ENCODE measurements at places on chromosomes 4 and X.

DNA sequence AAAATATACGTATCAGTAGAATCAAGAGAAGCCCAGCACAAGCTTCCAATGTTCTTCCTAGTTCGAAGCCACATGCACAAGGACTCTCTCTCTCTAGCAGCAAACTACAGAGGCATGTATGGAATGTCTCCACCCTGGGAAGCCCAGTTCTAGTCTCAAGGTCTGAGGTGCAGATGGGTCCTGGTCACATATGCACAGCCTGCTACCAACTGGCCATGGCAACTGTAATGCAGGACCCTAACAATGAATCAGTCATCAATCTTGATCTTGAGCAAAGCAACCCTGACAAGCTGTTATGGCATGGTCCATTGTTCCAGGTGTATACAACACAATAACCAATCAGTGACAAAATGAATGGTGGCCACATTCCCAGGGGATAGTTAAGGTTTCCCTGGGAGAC is 55.8 kb downstream of the MBNL3 start:
- DNase-seq: no peak

DNA sequence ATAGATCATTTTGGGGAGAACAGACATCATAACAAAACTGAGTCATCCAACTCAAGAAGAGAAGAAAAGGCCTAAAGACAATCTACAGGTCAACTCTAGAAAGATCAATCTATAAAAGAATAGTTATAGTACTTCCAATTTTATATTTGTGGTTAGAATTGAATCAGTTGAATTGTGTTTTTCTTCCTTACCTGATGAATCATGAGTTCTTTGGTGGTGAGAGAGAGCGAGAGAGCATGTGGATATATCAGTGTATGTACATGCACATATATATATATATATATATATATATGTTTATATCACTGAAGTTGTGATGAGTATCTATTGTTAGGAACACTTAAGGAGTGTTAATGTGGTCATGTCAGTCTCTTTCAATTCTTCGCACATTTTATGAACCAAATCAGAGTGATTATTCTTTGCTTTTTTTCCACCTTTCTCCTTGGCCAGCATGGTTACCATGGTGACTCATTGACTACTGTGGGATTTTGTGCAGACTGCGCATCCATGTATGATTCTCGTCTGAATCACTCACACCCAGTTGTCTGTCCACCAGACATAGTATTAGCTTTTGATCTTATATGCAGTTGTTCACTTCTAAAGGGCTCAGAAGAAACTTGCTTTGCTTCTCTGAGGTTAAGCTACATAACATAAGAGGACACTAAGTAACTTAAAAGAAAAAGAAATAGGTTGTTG is 90.4 kb upstream of the RAB40AL start:
- no peak for DNase-seq

DNA sequence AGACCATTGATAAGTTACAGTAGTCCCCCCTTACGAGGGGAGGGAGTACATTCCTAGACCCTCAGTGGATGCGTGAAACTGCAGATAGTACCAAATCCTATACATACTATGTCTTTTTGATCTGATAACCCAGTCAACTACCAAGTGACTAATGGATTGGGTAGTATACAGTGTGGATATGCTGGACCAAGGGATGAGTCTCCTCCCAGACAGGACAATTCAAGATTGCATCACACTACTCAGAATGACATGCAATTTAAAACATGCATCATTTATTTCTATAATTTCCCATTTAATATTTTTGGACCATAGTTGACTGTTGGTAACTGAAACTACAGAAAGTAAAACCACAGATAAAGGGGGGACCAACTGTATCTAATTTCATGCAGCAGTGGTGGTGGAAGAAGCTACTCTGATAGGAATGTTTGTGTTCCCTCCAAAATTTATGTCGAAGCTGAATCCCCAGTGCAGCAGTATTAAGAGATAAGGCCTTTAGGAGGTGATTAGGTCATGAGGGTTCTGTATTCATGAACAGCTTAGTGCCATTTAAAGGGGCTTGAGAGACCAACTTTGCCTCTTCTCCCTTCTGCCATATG is 11.9 kb downstream of the HADH start:
- no peak for DNase-seq

DNA sequence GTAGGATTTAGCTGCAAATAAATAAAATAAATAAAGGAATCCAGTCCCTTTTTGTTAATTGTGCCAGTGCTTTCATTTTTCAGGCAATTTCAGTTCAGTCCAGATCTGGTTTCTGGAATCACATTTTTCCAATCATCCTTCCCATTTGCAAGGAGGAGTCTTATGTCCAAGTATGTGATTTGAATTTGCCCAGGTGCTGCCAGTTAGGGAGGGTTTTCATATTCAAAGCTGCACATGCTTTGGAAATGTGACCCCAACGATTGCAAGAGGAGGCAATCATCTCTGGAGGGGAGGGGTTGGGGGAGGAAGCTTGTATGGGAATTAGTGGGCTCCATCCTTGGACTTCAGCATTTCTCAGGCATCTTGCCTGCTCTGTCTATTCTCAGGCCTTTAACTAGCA is 4.4 kb downstream of the PLAC1 start:
- no peak for DNase-seq

DNA sequence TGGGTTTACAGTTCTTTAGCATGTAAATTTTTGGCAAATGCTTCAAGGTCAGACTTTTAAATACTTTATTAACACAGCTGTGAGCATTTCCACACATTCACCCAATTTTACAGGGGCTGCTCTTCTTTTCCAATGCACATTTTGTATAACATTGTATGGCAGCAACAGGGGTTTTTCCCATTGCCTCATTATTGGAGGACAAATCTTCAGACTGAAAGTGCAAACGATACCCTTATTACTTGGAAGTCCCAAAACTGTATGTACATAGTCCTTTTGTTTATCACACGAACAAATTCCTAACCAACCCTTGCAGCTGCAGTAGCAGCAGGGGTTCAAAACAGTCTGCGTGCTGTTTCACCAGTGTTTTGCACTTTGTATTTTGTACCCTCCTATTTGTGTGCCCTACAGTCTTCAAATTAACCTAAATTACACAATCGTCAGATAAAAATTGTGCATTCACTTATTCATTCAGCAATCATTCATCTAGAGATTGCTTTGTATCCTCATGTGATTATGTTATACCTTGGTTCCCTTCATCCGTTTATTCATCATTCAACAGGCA is 330.7 kb upstream of the RASGEF1B start:
- no peak for DNase-seq

DNA sequence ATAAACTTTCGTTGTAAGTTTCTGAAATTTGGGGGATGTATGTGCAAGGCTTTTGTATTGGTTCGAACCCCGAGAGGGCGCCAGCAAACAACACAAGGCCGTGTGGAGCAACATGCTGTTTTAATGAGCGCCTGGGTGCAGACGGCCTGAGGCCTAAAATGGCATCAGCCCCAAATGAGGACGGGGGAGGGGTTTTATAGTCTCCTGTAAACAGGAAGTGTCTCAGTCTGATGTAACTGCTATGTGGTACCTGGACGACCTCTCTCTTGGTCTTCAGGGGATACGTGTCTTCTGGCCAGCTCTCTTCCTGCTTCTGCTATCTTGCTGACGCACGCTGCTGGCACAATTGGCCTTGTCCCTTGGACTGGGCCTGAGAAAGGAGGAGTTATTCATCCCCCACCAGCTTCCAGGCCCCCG is 1348.0 kb downstream of the ADGRL3 start:
- DNase-seq: peak; percentile 46

- no peak for DNase-seq
These were observed 64.3 kb downstream of the FRAS1 start for GRCh38 chr4:78121338-78121904.

GRCh38 chrX:152843852-152844251 is 13.0 kb downstream of the NSDHL start:
- DNase-seq: no peak

DNA sequence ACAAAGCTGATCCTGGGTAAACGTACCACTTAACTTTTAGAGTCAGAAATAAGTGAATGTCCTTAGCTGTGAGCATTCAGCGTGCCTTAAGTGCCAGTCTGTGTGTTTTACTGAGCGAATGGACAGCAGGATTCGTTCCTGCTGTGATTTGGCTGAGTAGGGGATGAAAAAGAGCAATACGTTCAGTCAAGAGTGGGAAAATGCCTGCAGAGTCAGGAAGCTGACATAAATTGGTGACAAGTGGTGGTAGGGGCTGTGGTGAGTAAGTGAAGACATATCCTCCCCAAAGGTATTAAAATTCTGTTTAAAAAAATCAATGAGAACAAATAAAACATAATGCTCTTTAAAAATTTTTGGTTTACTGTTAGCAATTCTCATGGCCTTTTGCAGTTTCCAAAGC is 56.6 kb upstream of the TNIP3 start:
- DNase-seq: no peak

- DNase-seq: no peak
These were observed 101.4 kb downstream of the AWAT2 start for GRCh38 chrX:69948276-69948797.

DNA sequence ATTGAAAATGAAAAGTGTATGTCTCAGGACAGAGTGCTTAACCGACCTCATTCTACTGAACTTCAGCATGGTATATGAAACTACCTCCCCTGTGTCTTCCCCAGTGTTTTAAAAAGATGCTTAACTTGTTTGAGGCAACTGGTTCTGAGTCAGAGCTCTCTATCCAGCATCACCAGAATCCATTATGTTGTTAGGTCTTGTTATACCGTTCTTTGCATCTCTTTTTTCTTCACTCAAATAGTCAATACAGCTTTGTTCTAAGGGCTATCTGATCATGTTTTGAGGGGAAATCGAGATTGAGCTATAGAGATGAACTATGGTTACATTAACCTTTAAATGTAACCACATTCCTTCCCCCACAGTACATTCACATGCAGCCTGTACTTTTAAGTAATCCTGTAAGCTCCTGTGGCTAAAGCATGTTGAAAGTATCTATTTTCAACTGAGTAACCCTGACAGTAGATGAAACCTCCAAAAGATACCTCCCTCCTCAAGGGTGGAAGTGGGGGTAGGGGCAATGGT is 514.4 kb downstream of the RPA4 start:
- no peak for DNase-seq

DNA sequence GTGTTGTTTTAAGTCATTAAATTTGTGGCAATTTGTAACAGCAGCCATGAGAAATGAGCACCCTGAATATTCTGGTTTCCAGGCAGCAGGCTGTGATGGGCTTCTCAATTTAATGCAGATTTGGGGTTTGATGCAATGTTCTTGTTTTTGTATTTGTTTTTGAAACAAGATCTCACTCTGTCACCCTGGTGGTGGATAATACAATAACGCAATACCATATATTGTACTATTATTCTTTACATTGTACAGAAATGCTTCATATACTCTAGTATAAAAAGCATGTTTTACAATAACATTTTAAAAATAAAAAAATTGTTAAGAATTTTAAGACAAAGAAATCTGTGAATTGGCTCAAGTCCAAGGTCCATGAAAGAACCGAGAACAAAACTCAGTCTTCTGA is 129.1 kb downstream of the USP46 start:
- DNase-seq: no peak

DNA sequence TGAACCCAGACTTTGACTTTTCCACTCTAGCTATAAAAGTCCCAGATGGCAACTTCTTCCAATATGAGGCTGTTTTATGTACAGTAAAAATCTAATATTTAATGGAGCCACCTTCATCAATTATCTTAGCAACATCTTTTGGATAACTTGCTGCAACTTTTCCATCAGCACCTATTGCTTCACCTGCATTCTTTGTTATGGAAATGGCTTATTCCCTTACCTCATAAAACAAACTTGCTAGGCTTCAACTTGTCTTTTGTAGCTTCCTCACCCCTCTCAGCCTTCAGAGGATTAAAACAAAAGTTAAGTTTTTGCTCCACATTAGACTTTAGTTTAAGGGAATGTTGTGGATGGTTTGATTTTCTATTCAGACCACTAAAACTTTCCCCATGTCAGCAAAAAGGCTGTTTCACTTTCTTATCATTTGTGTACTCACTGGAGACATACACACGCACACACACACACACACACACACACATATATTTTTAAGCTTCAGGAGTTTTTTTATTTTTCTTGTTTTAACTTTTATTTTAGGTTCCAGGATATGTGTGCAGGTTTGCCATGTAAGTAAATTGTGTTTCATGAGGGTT is 1296.1 kb upstream of the PABPC4L start:
- no peak for DNase-seq

DNA sequence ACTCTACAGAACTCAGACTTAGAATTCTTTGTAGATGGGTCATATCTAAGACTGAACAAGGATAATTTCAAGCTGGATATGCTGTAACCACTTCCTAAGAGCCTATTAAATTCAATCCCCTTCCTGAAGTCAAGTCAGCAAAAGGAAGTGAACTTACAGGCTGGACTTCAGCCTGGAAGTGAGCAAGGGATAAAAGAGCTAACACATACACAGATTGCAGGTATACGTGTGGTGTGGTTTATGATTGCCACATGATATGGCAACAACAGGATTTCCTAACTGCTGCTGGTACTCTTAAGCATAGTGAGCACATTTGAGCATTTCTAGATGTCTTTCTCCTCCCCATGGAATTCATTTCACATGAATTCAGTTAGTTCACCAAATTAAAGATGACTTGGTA is 38.2 kb upstream of the UXT start:
- DNase-seq: no peak

DNA sequence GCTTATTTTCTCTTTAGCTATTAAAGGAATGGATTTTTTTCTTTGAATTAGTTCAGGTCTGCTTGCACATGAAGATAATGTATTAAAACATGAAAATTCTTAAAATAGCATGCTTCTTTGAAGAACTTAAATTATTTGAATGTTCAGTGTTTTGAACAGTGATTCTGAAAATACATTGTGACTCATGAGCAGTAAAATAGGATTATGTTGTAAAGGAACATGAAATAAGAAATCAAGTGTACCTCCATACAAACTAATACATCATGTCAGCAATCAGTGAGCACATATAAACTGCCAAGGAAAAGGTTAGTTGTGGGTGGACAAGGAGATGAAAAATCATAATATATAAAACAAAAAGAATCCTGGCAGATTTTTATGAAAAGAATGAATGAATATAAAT is 66.1 kb downstream of the SNX25 start:
- no peak for DNase-seq

GRCh38 chrX:68059469-68059868 is 373.8 kb downstream of the OPHN1 start:
- DNase-seq: no peak

- no peak for DNase-seq
These were observed 20.1 kb upstream of the FRMPD4 start for GRCh38 chrX:12118134-12118533.

GRCh38 chr4:98094118-98094517 is 49.2 kb downstream of the STPG2 start:
- DNase-seq: no peak

- DNase-seq: no peak
These were observed 50.5 kb downstream of the IL15 start for GRCh38 chr4:141686879-141687278.

DNA sequence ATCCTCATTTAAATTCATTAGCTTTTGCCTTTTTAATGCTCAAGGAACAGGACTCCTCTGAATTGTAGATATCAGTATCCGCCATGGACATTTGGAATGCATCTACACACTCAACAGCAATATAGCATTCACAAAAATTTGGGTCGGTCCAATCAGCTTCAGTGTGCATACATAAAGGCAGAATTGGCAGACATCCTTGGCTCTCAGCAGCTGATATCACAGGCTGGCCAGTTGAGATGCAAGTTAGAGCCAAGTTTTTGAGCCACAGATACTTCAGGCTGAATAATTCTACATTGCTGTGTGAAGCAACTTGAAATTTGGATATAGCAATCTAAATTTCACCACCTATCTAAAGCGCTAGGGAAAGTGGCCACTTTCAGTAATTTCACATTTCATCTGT is 821.1 kb downstream of the PCDH19 start:
- no peak for DNase-seq

- DNase-seq: no peak
These were observed 97.7 kb downstream of the ARHGAP10 start for GRCh38 chr4:147829401-147830101.

All from ecto neural progenitor cell (in vitro differentiated cells).